ENCODE measurements at places on chromosomes 3 and 15.

GRCh38 chr3:187066228-187066995 is 72.9 kb downstream of the RPL39L start:
- DNase-seq = no peak

- no peak for DNase-seq
Observed at GRCh38 chr3:136543385-136543784, 208.8 kb downstream of the STAG1 start.

DNA sequence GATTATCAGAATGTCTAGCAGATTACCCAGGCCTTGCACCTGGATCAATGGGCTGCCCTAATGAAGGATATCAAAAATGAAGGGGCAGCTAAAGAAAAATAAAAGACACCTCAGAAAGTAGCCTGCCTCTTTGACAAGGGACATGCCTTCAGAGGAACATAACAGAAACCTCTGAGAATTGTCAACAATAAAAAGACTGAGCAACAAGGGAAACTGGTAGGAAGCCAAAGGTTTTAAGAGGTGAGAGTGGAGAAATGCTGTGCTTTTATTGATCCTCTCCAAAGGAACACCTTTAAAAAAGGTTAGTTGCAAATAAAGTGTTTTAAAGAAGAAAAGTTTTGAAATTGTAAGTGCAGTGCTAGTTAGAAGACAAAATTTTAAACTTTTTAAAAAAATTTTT is 187.8 kb upstream of the TTC14 start:
- no peak for DNase-seq

DNA sequence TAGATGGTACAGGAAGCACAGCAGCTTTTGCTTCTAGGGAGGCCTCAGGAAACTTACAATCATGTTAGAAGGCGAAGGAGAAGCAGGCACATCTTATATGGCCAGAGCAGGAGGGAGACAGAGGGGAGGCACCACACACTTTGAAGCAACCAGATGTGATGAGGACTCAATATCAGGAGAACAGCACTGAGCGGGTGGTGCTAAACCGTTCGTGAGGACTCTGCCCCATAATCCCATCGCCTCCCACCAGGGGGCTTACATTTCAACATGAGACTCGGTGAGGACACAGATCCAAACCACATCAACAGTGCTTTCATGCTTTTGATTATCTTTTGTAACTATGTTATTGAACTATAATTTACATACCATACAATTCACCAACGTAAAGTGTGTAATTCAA is 7.6 kb upstream of the TMEM44 start:
- no peak for DNase-seq

GRCh38 chr3:113136071-113136470 is 75.3 kb upstream of the BOC start:
- no peak for DNase-seq

DNA sequence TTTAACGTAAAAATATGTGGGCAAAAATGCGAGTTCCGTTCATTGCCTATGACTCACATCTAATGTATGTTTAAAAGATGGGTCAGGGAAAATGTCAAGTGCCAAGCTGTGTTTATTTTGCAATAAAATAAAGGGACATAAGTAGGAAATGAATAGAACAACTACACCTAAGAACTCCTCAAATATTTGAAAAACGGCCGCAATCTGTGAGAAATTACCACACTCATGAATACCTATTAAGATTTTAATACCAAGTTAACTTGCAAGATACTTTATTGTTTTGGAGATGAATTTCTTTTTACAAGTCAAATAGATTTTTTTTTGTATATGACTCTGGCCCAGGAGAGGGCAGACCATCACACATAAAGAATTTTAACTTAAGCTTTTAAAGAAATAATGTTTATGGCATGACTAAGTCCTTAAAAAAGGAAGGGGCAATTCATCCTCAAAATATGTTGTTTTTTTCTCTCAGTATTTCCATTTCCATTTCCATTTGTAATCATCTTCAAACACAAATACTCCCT is 152.7 kb downstream of the SUCNR1 start:
- no peak for DNase-seq

GRCh38 chr3:112000966-112001365 is 2.2 kb downstream of the TAGLN3 start:
- DNase-seq = no peak

- DNase-seq = no peak
Observed at GRCh38 chr3:56960234-56960917, 100.1 kb upstream of the SPATA12 start.

DNA sequence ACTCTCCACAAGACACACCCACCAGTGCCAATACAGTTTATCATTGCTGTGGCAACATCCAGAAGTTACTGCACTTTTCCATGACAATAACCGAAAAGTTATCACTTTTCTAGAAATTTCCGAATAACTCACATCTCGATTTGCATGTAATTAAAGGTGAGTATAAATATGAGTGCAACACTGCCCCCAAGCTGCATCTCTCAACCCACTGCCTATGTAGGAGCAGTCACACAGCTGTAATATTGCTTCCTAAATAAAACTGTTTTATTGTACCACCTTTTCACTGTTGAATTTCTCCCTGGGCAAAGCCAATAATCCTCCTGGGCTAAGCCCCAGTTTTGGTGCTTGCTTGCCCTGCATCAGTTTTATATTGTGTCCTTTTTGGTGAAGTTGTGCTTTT is 601.0 kb upstream of the EPHA6 start:
- DNase-seq = no peak

DNA sequence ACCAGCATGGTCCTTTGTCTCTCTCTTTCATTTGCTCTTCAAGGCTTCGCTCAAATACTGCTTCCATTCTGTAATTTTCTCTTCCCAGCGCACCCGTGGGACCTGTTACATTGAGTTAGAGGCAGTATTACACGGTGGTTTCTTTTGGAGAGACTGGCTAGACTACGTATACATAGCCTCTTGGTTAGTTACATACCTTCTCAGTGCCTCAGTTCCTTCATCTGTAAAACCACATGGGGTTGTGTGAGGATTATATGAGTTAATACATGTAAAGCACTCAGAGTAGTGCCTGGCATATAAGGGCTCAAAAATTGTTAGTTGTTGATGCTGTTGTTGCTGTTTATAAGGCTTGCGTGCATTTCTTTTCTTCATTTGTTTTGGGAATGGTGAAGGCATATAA is 33.8 kb downstream of the UBE2E2 start:
- no peak for DNase-seq

DNA sequence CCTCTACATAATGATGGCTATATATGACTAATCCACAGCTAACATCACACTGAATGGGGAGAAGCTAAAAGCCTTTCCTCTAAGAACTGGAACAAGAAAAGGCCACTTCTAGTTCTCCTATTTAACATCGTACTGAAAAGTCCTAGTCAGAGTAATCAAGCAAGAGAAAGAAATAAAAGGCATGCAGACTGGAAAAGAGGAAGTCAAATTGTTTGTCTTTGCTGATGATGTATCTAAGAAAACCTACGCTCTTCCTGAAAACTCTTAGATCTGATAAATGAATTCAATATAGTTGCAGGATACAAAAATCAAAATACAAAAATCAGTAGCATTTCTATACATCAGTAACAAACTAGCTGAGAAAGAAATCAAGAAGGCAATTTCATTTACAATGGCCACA is 116.9 kb downstream of the TP63 start:
- no peak for DNase-seq

GRCh38 chr15:45181491-45182285 is 6.1 kb downstream of the SHF start:
- DNase-seq = no peak

GRCh38 chr3:182364723-182365650 is 428.3 kb upstream of the ATP11B start:
- DNase-seq = peak; percentile 7

All from transverse colon (tissue), 4 donors.